Activated B cell treated with CpG ODN at 0.5 μM for 24 hours (primary cell): ENCODE measurements at places on chromosomes 3 and 15.

DNA sequence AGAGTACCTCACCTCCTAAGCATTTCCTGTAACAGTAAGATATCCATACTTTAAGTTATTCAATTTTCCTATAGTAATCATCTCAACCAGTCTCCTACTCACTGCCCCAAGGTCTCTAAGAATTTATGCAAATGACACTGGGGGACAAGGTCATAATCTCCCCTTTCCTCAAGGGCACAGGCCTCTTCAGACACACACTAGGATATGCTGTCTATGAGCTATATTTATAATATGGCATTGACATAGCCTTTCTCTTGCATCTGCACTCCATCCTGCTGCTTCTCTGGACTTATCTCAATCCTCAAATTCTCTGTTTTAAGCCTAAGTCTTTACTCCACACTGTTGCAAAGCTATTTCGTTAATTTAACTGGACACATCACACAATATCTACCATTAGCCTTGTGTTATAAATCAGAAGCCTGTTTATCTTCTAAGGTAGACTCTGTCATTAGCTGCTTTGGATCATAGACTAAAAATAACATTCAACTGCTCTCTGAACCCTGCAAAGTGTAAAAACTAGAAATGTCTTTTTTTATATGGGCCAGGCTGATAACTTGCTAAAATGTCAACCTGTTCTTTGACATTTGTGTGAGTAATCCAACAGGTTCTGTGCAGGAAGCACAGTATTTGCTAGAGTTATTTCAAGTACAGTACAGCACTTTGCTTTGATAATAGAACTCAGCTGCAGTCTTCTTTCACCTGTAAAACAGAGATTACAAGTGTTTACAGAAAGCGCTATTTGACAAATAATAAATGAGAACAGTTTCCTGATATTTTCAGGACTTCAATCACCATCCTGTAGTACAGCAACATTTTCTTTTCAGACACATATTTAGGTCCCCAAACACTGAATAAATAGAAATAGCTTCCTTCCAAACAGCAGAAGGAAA is 17.8 kb upstream of the SEC62 start:
- DNase-seq = no peak
- no peak overlapping the region for H3K4me3 ChIP-seq
- no peaks in the 10 kb centered on the region for H3K36me3 ChIP-seq
- H3K27ac ChIP-seq = peak overlapping the region; percentile 66
- peaks cover 85% of the 10 kb centered on the region for H3K4me1 ChIP-seq

GRCh38 chr3:108603691-108604090 is 14.2 kb downstream of the DZIP3 start:
- peaks cover 7% of the 10 kb centered on the region for H3K36me3 ChIP-seq
- peak overlapping the region; percentile 36 for H3K27ac ChIP-seq
- peaks cover 30% of the 10 kb centered on the region for H3K4me1 ChIP-seq
- H3K27me3 ChIP-seq = no peaks in the 10 kb centered on the region
- no peak overlapping the region for H3K4me3 ChIP-seq

- DNase-seq = no peak
- H3K4me1 ChIP-seq = no peaks in the 10 kb centered on the region
- H3K27ac ChIP-seq = no peak overlapping the region
- H3K27me3 ChIP-seq = peaks cover 8% of the 10 kb centered on the region
- no peaks in the 10 kb centered on the region for H3K36me3 ChIP-seq
Observed at GRCh38 chr3:118960876-118961450, 73.7 kb downstream of the IGSF11 start.

- H3K4me1 ChIP-seq = peaks cover 30% of the 10 kb centered on the region
- H3K27ac ChIP-seq = peak overlapping the region; percentile 82
- no peaks in the 10 kb centered on the region for H3K27me3 ChIP-seq
Observed at GRCh38 chr3:132723024-132723950, 1.1 kb upstream of the NPHP3 start.

GRCh38 chr3:160720123-160720746 is 35.8 kb upstream of the PPM1L start:
- H3K4me3 ChIP-seq = no peak overlapping the region
- no peaks in the 10 kb centered on the region for H3K36me3 ChIP-seq
